ENCODE measurements at places on chromosomes 5 and 9.
A peak's percentile ranks its signal among the peaks of the same experiment; 100 is the strongest.

DNA sequence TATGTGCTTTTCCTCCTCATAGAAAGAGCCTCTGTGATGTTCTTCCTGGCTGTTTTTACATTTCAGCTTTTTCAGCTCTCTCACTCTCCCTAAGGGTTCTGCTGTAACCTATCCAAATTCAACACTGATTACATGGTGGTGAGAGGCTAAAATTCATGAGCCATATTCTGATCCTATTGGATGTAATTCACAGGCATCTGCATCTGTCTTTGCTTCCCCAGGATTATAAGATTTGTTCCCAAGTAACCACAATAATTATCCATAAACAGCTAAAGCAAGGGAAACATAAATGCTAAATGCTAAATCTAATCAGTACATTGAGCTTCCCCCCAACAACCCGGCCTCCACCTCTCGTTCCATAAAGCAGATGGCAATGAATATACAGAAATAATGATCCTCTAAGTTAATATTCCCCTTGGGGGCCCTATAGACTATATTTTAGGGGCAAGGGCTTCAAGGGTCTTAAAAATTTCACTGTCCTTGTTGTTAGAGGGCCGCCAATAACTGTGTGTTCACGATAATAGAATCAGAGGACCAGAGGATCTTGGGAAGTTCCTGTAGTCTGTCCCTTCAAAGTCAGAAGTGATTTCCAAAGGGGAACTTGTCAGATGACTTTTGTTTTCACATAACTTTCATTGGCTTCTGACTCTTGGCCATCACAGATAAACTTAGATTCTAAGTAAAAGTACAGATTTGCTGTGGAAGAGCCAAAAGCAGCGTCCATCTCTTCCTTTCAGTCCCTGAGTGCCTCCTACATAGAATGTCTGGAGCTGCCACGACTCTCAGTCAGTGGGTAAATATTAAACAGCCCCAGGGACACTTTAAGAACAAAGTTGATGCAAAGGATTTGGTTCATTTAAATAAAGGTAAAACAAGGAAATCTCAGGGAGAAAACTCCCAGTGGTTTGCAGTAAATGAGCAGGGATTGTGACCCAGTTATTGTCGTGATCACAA lies 125.6 kb downstream of the ALDH1A1 start:
- no peak overlapping the region for H3K27ac ChIP-seq
- no peak for DNase-seq
- H3K27me3 ChIP-seq: peaks cover 4% of the 10 kb centered on the region

DNA sequence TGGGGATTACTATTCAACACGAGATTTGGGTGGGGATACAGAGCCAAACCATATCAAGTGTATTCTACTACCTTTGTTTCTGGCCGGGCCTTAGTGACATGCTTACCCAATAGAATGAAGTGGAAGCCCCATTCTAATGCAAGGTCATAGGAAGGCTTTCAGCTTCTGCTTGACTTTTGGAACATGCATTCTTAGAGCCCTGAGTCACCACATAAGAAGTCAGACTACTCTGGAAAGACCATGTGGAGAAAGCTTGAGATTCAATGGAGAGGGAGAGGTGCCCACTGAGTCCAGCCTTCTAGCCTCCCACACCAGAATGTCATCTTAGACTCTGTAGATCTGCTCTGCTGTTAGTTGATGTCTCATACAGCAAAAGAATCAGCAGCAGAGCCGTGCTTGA lies 155.7 kb upstream of the FBN2 start:
- peak; percentile 5 for DNase-seq
- no peaks in the 10 kb centered on the region for H3K36me3 ChIP-seq
- no peak overlapping the region for H3K27ac ChIP-seq
- no peak overlapping the region for H3K4me3 ChIP-seq

- H3K27ac ChIP-seq: no peak overlapping the region
- peaks cover 9% of the 10 kb centered on the region for H3K4me1 ChIP-seq
- DNase-seq: no peak
- peaks cover 66% of the 10 kb centered on the region for H3K36me3 ChIP-seq
- H3K4me3 ChIP-seq: no peak overlapping the region
- H3K27me3 ChIP-seq: peaks cover 2% of the 10 kb centered on the region
These were observed 13.5 kb downstream of the POLR1E start for GRCh38 chr9:37499297-37499696.

- no peaks in the 10 kb centered on the region for H3K4me1 ChIP-seq
- peaks cover 18% of the 10 kb centered on the region for H3K36me3 ChIP-seq
- peaks cover 11% of the 10 kb centered on the region for H3K27me3 ChIP-seq
- H3K27ac ChIP-seq: no peak overlapping the region
- no peak for DNase-seq
- H3K4me3 ChIP-seq: no peak overlapping the region
These were observed 154.0 kb downstream of the OLFM1 start for GRCh38 chr9:135241381-135242048.

GRCh38 chr9:93036887-93037475 lies 21.5 kb upstream of the SUSD3 start:
- H3K27me3 ChIP-seq: peaks cover 11% of the 10 kb centered on the region
- H3K4me1 ChIP-seq: no peaks in the 10 kb centered on the region
- H3K27ac ChIP-seq: no peak overlapping the region
- no peak overlapping the region for H3K4me3 ChIP-seq
- DNase-seq: no peak

DNA sequence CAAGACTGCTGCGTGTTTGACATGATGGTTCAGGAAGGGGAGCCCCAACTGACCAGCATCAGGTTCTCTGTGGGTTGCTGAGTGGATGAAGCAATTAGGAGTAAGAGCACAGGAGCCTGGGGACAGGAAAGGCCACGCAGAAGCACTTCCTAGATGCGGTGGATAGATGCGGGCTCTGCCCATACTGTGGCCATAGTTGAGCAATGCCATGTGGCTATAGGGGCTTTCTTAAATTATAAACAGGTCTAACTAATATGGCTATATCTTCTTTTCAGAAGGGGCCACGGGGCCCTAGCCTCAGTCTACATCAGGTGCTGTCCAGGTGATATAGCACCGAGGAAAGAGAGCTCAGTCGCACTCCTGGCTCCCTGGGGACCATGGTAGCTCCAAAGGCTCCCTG lies 198.6 kb downstream of the GADD45G start:
- no peak for DNase-seq
- no peaks in the 10 kb centered on the region for H3K27me3 ChIP-seq
- H3K36me3 ChIP-seq: peaks cover 4% of the 10 kb centered on the region
- no peak overlapping the region for H3K27ac ChIP-seq

GRCh38 chr5:4947106-4947505 lies 193.0 kb upstream of the ADAMTS16 start:
- H3K27me3 ChIP-seq: peaks cover 8% of the 10 kb centered on the region
- no peak overlapping the region for H3K27ac ChIP-seq
- no peaks in the 10 kb centered on the region for H3K36me3 ChIP-seq
- DNase-seq: no peak

DNA sequence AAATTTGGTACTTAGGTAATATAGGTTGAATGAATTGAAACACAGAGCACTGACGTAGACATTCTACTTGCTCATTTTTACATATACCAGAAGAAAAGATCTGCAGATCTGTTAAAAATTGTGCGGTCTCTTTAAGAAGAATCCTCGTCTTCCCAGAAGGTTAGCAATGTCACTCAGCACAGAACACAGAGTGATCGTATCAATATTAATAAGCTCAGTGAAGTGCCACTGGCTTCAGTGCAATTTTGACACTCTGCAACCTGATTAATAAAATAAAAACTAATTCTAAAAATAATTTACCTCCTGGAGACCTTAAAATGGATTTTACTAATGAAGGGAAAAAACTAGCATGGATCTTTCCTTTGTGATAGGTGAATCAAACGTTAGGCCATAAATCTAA lies 356.1 kb upstream of the DMAC1 start:
- H3K27ac ChIP-seq: no peak overlapping the region
- H3K27me3 ChIP-seq: no peaks in the 10 kb centered on the region
- no peak overlapping the region for H3K4me3 ChIP-seq
- no peaks in the 10 kb centered on the region for H3K36me3 ChIP-seq
- DNase-seq: no peak

DNA sequence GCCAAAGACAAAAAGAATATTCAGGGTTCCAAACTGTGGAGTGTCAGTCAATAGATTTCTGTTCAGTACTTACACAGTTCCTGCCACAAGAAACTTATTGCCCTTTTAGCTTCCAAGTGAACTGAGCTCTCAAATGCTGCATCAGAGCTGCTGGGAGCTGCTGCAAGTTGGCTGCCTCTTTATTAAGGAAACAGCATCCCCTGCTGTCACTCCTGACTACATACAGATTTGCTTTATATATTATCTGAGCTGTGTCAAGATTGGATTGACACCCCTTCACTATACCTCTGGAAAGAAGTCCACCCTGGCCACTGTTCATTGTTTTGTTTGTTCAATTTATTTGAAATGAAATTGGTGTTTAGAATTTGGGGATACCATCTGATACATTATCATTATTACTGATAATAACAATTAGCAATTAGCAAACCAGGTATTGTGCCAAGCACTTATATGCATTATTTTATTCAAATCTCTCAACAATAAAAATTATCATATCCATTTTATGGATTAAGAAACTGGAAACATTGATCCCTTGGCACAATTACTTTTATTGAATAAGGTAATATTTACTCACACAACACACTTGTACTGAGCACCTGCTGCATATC lies 16.4 kb upstream of the C5orf58 start:
- H3K4me3 ChIP-seq: no peak overlapping the region
- H3K36me3 ChIP-seq: no peaks in the 10 kb centered on the region
- no peaks in the 10 kb centered on the region for H3K4me1 ChIP-seq
- DNase-seq: peak; percentile 64

DNA sequence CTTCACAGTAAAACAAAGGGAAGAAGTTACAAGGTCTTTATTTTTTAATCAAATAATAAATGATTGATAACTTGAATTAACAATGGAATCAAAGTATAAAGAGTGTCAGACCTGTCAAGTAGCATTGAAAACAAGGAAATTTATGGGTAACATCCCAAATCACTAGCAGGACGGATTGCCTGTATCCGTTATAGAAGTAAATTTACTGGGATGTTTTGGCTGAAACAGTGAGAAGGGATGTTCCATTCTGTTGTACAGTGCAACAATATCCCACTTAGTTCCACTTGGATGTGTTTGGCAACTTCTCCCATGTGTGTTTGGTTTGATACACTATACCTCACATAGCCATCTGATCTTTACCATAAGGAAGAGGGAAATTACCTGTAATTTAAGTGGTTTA lies 421.0 kb upstream of the CHD1 start:
- no peak for DNase-seq
- no peaks in the 10 kb centered on the region for H3K4me1 ChIP-seq
- H3K27me3 ChIP-seq: no peaks in the 10 kb centered on the region
- no peak overlapping the region for H3K27ac ChIP-seq
- no peaks in the 10 kb centered on the region for H3K36me3 ChIP-seq

DNA sequence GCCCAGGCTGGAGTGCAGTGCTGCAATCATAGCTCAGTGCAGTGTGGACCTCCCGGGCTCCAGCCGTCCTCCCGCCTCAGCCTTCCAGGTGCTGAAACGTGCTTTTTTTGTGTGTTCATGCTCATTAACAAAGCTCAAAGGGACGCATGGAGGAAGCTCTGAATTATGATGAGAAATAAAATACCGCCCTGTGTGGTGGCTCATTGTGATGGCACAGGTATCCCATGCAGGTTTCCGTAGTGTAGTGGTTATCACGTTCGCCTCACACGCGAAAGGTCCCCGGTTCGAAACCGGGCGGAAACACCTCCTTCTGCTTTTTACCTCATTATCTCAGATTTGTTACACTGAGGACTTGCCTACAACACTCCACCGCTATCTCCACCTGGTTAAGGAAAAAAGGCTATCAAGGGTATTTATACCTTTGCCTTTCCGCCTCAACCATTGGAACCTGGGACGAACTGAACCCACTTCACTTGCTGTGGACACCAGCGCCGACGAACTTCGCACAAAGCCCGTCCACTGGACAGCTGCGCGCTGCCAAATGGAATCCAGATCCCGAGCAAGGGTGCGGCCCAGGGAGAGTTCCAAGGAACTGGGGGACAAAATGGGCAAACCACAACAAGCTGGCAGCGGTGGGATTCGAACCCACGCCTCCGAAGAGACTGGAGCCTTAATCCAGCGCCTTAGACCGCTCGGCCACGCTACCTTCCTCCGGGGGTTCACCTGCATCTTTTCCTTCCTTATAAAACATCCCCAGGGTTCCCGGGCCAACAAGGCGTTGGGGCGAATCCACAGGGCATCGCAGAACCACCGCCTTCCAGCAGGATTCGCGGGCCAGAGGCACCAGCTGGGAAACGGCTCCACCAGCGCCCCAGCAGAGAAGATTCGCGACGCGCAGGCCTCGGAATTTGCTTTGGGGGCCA lies 26.3 kb downstream of the OR2V2 start:
- H3K27ac ChIP-seq: peak overlapping the region; percentile 28
- H3K4me1 ChIP-seq: peaks cover 37% of the 10 kb centered on the region
- DNase-seq: peak; percentile 77
- no peaks in the 10 kb centered on the region for H3K36me3 ChIP-seq
- peaks cover 20% of the 10 kb centered on the region for H3K27me3 ChIP-seq
- H3K4me3 ChIP-seq: peak overlapping the region; percentile 69

Measured in HFFc6 (cell line).